ENCODE measurements at places on chromosomes 3 and 15.
A peak's percentile ranks its signal among the peaks of the same experiment; 100 is the strongest.

GRCh38 chr15:89499156-89499555 lies 2.8 kb upstream of the RHCG start:
- DNase-seq: no peak

- DNase-seq: no peak
These were observed 222.2 kb upstream of the ATP11B start for GRCh38 chr3:182570946-182571594.

DNA sequence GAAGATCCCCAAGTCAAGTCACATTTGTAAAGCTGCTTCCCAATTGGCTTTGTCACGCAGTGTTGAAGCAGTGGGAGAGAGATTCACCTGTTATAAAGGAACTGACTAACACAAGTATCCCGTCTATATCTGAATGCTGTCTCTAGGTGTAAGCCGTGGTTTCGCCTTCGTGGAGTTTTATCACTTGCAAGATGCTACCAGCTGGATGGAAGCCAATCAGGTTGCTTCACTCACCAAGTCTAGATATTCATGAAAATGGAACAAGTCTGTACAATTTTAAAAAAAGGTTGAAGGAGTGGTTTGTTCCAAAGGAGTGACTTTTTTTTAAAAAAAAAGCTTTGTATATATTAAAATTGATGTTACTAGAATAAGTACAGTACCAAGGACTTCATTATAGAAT lies 11.7 kb downstream of the RBM5 start:
- DNase-seq: no peak

GRCh38 chr3:19213603-19214220 lies 65.4 kb downstream of the KCNH8 start:
- peak; percentile 8 for DNase-seq

DNA sequence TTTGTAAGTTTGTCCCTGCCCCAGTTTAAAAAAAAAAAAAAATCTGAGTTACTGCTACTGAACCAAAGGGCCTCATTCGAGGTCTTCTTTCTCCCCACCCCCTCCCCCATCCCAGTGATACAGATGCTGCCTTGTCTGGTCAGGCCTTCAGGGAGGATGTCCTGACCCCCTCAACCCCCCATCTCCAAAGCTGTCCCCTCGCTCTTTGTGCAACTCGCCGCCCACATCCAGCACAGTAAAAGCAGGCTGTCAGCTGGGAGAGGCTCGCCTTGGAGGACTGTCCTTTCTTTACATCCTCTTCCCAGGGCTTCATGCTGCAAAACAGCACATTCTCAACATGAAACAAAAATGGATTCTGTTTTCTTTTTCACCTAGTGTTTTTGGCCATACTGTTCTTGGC lies 133.4 kb downstream of the VGLL4 start:
- no peak for DNase-seq

DNA sequence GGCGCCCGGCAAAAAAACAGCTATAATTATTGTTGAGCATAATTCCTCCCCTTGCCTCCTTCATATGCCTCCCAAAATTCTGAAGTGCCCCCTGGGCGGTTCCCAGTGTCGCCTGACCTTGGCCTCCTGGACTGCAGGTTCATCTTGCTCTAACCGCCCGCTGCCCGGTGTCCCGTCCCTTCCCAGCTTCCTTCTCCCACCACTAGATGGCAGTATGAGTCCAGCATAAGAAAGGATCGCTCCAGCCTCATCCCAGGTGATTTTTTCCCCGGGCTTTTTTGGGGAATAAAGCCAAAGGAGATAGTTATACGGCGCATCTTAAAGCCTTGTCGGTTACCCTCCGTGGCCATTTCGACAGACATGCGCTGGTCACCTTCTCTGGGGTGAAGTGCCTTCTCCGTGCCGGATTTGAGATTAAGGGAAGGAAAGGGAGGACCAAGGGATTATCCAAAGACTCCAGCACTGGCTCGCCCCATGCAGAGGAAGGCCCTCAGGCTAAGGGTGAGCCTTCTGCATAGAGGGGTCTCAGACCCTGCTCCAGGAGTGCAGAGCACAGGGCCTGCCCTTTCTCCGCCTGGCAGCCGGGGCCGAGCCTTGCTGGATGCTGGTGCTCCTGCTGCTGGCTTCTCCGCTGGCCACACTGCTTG lies 45.8 kb upstream of the TRA2B start:
- DNase-seq: peak; percentile 68

- no peak for DNase-seq
These were observed 3.6 kb upstream of the OR4F6 start for GRCh38 chr15:101799665-101800064.

GRCh38 chr3:29754346-29754745 lies 473.5 kb downstream of the RBMS3 start:
- no peak for DNase-seq

DNA sequence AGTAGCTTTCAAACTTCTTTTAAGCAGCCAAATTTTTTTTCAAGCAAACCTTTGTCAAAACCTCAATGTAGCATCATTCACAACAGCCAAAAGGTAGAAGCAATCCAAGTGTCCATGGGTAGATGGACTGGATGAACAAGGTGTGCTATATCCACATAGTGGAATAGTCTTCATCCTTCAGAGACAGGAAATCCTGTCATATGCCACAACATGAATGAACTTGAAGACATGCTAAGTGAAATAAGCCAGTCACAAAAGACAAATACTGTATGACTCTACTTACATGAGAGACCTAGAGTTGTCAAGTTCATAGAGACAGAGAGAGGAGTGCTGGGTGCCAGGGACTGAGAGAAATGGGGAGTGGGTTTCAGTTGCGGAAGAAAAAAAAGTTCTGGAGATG lies 87.6 kb downstream of the SRGAP3 start:
- DNase-seq: no peak

DNA sequence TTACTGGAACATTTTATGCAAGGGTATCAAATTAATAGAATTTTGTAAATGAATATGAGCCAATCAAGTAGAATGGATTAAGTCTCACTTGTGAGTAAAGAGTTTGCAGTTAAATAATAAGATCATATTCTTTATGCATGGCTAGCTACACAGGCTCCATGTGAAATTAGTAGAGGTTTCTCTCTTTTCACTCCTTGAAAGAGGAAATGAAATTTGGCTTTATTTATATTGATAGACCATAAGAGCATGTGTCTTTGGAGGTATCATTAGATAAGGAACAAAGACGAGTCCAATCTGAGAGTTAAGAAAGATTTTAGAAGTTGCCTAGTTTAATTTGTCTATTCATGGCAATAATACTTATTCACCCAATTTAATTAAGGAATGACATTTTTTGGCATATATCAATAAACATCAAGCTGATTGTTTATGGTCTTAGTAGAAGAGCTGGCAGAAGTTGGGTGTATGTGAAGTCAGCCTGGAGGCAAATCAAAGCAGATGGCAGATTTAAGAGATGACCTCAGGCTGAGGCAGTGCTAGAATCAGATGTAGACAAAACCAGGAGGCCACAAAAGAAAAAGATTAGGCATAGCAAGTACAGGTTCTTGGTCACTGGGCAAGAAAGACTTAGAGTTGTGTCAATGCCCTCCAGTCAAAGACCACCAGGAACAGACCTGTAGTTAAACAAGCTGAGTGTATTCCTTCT lies 406.5 kb upstream of the ARHGEF26 start:
- no peak for DNase-seq

DNA sequence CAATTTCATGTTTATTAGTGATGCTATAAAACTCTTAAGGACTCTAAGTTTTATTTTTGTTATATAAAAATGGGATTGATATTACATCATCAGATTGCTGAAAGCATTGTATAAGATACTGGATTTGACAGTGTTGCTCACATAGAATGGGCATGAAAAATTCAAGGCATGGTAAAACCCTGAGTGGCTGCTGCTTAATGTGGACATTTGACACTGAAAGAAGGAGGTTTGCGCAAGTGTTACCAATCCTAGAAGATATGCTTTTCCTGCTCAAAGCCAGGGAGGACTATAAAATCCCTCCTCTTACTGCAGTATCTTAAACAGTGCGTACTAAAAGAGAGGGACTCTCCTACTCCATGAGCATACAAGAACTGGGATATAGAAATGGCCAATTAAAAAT lies 65.8 kb upstream of the PTX3 start:
- no peak for DNase-seq

DNA sequence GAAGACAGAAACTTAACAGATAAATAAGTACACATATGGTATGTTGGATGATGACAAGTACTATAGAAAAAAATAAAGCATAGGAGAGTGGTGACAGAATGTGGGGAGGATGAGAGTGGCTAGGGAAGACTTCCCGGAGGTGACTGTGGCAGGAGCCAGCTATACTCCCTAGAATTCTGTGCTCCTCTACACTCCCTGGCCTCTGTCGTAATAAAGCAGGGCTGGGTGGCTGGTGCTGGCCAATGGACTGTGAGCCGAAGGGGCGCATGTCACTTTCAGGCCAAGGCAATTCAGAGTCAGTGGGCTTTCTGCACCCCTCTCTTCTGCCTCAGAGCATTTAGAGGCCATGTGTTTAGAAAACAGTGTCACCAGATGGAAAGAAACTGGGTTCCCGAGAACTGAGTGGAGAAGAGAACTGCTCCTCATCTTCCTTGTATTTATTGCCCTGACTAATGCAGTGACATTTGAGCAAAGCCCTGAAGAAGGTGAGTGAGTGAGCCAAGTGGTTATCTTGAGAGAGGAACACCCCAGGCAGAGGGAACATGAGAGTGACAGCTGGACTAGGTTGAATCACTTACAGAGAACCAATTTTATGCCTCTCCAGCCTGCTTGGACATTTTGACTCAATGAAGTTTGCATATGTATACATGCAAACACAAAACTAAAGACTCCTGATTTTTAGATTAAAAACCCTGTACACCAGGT lies 5.2 kb upstream of the VPS8 start:
- no peak for DNase-seq

- no peak for DNase-seq
These were observed 111.4 kb upstream of the IGF1R start for GRCh38 chr15:98536976-98537375.

DNA sequence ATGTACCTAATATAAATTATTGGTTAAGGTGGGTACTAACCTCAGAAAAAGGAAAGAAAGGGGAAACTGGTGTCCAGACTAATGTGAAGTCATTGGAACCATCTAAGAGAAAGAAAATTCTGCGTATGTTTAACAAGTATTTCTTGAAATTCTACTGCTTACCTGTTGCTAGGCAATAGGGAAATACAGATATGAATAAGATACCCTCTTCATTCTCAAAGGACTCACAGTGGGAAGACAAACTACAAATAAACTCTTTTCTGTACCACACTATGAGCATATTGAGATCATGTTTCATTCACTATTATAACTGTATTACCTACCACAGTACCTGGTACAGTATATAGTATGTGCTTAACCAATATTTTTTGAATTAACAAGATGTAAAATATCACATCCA lies 140.5 kb upstream of the MLF1 start:
- DNase-seq: no peak

DNA sequence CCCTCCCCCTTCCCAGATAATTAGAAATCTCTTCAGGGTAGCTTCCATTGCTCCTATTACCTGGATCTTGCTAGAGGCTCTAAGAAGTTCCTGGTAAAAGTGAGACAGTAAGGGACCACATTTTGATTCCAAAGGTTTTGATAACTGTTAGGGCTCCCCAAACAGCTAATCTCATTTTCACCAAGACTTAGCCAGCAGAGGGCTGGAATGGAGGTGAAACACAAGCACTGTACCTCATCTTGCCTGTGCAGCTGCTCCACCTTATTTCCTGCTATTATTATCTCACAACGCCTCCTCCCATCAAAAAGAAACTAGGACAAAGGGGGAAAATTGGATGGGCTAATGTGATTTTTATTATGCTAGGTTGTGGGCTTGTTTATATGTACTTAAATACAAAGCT lies 7.3 kb downstream of the SETD5 start:
- no peak for DNase-seq

- DNase-seq: no peak
These were observed 92.4 kb downstream of the MEGF11 start for GRCh38 chr15:66161108-66161507.

DNA sequence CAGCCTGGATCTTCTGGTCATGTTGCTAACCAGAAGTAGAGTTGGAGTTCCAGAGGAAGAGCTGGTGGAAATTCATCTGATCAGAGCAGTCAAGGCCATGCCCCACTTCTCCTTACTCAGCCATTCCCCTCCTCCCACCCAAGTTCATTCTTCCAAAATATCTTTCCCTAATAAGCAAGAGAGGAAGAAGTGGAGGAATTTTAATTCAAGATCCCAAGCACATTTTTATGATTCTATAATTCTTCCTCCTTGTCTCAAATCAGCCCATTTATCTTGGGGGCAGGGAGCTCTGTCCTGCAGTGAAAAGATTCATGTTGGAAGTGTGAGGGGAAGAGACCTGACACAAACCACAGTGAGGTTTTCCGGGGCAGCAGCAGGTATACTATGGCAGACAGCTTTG lies 85.0 kb upstream of the GALNT15 start:
- no peak for DNase-seq

DNA sequence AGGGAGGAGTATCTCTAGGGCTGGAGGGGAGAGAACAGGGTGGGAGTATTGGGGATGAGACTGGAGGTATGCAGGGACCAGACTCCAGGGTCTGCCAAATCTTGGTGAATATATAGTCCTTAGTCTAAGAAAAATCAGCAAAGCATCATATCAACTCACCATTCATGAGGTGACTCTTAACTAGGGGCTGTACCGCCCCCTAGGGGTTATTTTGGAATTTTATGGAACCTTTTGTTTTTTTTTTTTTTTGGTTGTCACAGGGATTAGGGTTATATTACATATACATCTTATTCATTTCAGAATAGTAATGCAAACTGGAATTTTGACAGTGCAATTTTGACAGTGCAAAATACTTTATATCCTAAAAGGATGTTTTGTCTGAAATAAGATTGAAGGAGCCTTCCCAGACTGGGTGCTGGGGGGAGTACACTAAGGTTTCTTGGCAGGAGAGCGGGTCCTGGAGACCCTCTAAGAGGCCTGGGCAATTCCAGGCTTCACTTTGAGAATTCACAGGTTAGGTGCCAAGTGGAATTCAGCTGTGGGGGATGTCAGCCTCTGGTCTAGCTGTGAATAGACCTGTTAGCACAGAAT lies 7.5 kb downstream of the CMTM7 start:
- peak; percentile 62 for DNase-seq

- DNase-seq: peak; percentile 83
These were observed 44.2 kb downstream of the RBPMS2 start for GRCh38 chr15:64731012-64731804.

Data from activated CD4-positive, alpha-beta T cell treated with anti-CD3 and anti-CD28 coated beads, Interleukin-2, amount 50 U/mL, for 16 hours (primary cell).